ENCODE measurements at places on chromosomes 11 and 22.

- no peak for DNase-seq
These were observed 77.9 kb downstream of the CWC15 start for GRCh38 chr11:94895451-94895850.

DNA sequence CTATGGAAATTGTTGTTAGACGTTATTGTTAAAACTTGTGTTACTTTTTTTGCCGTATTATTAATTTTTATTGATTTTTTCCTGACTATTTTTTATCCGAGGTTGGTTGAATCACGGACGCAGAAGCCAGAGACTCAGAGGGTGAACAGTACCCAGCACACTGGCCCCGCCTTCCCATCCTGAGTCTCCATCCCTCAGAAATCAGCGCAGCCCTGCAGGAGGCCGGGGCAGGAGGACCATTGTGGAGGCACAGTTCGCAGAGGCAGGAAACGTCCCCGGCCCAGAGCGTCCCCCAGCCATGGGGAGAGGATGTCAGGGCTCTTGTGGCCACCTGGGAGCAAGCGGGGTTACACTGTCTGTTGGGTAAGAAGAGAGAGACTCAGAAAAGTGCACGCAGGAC lies 843.0 kb downstream of the BRD1 start:
- no peak for DNase-seq

DNA sequence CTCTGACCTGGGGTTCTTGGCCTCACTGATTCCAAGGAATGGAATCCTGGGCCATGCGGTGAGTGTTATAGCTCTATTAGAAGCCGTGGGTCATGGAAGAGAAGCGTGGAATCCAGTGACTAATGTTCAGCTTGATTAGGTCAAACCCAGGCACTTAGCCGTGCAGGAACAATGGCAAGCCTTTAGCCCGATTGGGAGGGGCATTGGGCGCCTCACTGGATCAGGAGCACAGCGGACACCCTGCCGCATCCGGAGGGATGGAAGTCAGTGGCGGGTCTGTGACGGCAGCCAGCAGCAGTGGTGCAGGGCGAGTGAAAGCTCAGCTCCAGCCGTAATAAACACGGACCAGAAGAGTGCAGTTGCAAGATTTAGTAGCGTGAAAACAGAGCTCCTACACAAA lies 20.5 kb upstream of the SLC17A6 start:
- no peak for DNase-seq

DNA sequence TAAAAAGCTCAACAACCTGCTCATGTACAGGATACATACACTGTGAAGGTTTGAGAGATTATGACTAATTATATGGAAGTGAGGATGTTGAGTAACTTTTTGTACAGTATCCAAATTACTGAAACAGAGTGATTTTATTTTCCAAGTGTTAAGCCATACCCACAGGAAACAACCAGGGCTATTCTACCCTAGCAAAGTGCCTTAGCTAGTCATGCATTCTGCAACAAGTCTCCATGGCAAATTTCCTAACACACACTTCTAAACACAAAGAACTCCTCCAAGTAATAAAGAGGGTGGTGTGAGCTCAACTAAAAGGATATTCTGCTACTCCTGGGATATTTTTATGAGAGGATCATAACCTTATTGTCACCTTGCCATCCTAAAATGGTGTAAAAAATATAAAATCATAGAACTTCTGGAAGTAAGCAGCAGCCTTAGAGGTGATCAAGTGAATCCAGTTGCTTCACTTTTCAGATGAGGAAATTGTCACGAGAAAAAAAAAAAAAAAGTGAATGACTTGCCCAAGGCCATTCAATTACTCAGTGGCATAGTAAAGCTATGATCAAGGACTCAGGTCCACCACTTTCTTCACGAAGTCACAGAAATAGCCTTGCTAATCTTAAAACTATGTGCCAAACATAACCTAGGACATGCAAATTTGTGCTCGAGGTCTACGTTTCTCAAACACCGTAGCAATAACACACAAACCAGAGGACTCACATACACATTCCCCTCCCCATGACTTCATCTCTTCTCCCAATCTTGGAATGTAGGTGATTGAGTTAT lies 4.2 kb downstream of the LGR4 start:
- peak; percentile 68 for DNase-seq

- DNase-seq: no peak
These were observed 69.1 kb downstream of the FCHSD2 start for GRCh38 chr11:73072935-73073481.

DNA sequence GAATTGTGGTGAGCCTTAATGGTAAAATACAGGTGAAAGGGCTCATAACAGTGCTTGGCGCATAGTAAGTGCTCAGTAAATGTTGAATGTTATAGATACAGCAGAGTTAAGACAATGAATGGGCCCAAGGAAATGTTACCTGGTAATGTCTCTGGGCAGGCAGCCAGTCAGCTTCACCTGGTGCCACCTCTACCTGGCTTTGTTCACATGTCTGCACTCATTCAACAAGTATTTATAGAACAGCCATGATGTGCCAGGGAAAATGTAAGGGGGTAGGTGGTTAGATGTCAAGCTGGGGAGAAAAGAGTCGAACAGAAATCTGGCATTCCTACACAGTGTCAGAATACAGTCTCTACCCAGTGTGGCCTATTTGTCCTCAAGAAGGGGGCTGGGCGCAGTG lies 238.8 kb upstream of the SYN3 start:
- DNase-seq: no peak

DNA sequence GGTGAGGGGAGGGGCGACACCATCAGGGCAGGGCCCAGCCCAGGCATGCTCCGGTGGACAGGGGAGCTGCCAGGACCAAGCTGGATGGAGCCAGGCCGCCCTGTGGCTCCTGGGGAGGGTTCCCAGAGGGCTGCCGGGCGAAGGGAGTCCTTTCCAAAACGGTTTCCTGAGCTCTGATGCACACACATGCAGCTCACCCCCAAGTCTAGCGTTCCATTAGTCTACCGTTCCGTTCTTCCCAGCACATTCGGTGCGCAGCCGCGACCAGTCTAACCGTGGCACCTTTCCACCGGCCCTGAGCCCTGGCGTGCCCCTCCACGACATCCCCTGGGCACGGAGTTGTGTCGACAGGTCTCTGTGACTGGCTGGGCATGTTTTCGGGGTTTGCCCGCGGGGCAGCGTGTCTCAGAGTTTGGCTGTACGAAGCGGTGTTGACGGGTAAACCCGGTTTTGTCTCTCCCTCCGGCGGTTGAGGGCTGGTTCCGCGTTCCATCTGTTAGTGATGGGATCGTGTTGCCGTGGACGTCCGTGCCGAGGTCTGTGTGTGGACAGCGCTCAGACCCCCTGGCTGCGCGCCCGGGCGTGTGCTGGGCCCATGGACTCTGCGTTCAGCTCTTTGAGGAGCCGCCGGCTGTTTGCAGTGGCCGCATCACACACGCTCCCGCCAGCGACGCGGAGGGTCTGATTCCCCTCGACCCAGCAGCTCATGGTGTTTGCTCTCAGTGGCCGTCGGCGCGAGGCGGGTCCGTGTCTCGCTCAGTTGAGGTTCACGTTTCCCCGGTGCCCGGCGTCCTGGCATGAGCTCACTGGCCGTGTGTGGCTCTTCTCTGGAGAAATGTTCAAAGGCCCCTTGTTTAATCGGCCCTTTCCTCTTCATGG lies 121.2 kb downstream of the IGLL1 start:
- DNase-seq: no peak

DNA sequence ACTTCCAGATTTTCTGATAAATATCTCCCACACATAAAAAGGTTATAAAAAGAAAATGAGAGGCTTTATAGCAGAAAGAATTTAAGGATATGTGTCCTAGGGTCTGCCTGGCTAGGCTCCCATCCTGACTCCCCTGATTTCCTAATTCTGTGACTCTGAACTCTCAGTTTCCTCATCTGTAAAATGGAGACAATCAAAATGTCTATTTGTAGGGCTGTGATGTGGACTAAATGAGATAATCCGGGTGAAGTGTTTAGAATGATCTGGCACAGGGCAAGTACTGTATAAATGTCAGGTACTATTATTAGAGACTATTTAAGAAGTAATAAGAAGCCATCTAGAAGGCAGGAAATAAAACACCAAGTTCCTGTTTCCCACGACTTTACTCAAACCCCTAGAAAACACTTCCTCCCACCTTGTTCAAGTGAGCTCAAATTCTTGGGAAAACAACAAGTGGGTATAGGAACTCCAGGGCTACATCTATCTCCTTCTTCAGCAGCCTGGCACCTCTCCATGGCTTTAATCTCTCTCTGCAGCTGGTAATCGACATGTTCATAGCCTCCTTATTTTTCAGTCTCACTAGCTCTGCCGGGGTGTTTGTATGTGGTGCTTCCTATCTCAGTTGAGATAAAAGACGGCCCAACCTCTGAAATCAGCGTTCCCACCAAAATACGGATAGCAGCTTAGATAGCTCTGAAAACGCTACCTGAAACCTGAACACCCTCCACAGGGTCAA lies 6.7 kb downstream of the ASCC2 start:
- no peak for DNase-seq

DNA sequence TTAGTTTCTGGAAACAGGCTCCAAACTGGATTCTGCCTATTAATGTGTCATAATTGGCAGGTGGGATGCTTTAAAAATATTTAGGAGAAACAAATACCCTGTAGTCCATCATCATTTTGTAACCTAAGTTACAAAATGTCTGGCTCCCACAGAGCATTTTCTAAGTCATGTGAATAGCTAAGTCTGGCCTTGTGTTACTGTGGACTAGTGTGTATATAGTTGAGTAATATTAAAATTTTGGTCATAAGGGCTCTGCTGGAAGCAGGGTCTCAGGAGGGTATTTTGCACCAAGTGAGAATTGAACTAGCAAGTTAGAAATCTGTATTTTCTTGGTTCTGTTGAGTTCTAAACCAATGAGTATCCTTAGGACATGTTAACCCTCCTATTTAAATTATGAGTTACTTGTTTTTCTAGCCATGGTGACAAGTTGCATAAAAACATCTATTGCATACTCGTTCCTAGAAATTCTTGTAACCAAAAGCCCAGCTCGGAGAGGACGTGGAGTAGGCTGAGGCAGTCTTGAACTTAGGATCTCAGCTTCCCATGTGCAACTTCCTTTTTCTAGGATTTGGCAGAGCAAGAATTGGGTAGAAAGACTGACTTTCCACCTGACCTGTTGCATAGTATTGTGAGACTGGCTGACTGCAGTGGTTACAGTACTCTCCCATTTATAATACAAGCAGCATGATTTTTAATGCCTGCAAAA lies 5.4 kb downstream of the PTPMT1 start:
- DNase-seq: no peak

GRCh38 chr11:44954051-44954906 lies 3.6 kb upstream of the TP53I11 start:
- no peak for DNase-seq

DNA sequence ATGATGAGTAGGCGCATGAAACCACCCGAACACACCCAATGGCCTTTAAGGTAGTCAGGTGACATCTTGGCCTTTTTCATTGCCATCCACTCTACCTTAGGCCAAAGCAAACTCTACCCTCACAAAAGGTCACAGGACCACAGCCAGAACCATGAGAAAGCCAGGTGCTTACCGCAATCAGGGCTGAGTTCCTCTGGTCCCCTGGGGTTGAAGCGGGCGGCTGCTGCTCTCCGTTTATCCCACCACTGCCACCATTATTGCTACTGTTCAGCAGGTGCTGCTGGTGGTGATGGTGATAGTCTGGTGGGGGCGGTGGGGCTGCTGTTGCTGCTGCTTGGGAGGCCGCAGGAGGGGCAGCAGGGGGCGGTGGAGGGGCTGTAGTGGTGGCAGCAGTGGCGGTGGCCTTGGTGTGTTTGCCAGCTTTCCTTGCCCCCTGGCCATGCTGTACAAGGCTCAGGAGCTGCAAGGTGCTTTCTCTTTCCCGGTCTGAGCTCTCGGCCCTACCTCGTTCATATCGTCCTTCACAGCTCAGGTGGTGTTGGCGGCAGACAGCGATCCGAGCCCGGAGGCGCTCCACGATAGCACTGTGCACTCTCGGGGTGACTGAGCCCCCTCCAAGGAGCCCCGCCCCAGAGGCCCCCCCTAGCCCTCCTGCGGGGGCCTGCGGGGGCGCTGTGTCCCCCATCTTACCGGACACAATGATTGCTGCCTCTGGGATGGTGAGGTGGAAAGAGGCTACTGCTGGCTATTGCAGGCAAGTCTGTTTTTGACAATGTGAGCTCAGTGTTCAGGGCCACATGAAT lies 1.6 kb downstream of the MAML2 start:
- DNase-seq: no peak

GRCh38 chr11:114237321-114238280 lies 58.6 kb upstream of the NNMT start:
- DNase-seq: no peak

GRCh38 chr11:6771926-6772893 lies at the start of gene OR2AG2:
TSS of gene OR2AG2 (minus strand) at chr11:6771976. CDS start at chr11:6768957, 3,019 bp downstream.
- no peak for DNase-seq

DNA sequence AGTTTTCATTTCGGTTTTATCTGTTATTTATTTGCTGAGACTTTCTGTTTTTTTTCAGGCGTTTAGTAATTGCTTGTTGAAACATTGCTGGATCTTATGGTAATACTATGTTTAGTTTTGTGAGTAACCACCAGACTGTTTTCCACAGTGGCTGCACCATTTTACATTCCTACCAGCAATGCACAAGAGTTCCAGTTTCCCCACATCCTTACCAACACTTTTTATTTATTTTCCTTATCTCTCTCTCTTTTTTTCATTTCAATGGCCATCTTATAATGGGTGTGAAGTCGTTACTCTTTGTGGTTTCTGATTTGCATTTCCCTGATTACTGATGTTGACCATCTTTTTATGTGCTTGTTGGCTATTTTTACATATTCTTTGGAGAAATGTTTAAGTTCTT lies 23.7 kb downstream of the USP47 start:
- no peak for DNase-seq

DNA sequence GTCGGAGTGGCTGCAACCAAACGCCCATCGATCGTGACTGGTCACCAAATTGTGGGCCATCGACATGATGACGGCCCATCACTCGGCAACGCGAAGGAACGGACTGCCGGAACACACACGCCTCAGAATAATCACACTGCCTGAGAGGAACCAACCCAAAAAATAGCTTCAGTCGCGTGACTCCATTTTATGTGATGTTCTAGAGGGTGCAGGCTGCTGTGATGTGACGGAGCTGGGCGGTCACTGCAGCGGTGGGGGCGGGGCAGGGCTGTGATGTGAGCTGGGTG lies 174.6 kb downstream of the CTTN start:
- DNase-seq: no peak
